ENCODE measurements at places on chromosomes 16 and 17.

- DNase-seq, result no peak
Observed at GRCh38 chr17:3910420-3911270, 5.6 kb downstream of the P2RX1 start.

GRCh38 chr16:1950047-1950446, 4.4 kb downstream of the RPL3L start:
- no peak for DNase-seq

GRCh38 chr17:45256114-45256966, 5.6 kb downstream of the SPATA32 start:
- no peak for DNase-seq

DNA sequence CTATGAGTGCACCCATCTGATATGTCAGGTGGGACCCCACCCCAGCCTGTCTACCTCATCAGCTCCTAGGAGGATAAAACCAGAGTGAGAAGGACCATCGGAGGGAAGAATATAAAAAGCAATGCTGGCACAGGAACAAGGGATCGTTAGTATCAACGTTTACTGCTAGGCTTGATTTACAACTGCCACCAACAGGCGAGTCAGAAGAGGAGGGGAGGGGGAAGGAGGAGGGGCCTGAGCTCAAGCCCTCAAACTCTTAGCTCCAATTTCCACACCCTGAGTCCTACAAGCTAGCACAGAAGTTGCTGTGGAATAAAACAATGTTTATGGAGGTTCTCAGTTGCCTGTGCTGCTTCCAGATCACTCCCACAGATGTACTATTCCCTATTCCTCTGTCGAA, 234.5 kb downstream of the C16orf78 start:
- DNase-seq, result peak; percentile 16

- no peak for DNase-seq
Observed at GRCh38 chr16:78277321-78278055, 178.0 kb downstream of the WWOX start.

- DNase-seq, result peak; percentile 67
Observed at GRCh38 chr16:31458073-31458843, 1.0 kb upstream of the ARMC5 start.

Measured in NCI-H1417 (cell line).